ENCODE measurements at places on chromosomes 13 and 19.

DNA sequence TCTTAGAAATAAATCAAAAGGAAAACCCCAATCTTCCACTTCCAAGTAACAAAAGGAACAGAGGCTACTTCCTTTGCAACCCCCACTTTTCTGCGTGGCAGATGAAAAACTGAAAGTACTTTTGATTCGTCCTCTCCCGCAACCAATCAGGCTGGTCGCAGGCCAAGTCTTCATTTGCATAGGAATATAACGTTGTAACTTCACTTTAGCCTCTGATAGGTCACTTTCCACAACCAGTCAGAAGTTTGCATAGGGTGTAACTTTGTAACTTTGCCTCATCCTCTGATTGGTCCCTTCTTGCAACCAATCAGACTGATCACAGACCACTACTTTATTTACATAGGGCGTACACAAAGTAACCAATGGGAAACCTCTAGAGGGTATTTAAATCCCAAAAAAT lies 37.2 kb downstream of the TGDS start:
- no peak for DNase-seq

GRCh38 chr19:30446850-30447552 lies 74.8 kb downstream of the ZNF536 start:
- no peak for DNase-seq

DNA sequence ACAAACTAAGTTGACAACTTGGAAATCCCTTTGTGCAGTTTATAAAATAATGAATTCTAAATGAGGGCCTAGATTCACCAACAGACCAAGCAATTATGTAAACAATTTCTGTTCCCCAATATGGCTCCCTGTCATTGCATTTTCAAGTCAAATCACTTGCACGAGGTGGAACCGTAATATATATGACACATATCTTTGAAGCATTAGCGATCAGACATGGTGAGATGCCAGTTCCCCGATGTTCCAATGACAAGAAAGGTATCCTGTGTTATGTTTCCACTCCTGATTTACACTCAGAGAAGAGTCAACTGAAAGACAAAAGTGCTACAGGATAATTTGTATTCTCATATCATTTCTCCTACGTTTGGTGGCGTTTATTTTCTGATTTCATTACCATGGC lies 108.5 kb upstream of the TDRD3 start:
- DNase-seq, result no peak

- DNase-seq, result no peak
These were observed 3.2 kb downstream of the EPN1 start for GRCh38 chr19:55678121-55678671.

DNA sequence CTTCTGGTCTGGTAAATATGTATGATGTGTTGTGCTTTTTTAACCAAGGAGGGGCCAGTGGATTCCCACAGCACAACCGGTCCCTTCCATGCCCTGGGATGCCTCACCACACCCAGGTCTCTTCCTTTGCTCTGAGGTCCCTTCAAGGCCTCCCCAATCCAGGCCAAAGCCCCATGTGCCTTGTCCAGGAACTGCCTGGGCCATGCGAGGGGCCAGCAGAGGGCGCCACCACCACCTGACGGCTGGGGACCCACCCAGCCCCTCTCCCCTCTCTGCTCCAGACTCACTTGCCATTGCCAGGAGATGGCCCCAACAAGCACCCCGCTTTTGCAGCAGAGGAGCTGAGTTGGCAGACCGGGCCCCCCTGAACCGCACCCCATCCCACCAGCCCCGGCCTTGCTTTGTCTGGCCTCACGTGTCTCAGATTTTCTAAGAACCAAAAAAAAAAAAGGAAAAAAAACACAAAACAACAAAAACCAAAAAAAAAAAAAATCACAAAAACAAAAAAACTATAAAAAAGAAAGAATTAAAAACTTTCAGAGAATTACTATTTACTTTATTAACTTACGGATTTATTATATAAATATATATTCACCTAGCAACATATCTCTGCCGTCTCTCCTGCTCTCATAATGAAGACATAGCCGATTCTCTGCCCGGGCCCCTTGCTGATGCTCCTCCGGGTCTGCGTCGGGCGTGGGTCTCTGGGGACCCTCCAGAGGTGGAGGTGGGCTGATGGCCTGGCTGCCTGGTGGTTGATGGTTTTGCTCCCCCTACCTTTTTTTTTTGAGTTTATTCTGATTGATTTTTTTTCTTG lies 14.4 kb downstream of the CAPN12 start:
- peak; percentile 64 for DNase-seq

DNA sequence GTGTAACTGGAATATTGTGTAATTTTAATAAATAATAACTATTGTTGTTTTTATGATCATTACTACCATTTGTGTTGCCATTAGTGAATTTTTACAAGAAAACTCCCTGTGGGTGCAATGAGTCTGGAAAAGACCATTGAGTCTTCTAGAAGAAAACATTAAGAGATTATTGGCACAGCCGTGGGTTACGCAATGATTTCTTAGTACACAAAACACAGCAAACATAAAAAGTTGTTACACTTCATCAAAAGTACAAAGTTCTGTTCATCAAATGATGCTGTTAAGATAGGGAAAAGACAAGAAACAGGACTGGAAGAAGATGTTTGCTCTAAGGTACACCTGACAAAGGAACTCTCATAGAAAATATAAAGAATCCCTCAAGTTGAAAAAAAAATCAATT lies 41.6 kb downstream of the ZNF331 start:
- no peak for DNase-seq

DNA sequence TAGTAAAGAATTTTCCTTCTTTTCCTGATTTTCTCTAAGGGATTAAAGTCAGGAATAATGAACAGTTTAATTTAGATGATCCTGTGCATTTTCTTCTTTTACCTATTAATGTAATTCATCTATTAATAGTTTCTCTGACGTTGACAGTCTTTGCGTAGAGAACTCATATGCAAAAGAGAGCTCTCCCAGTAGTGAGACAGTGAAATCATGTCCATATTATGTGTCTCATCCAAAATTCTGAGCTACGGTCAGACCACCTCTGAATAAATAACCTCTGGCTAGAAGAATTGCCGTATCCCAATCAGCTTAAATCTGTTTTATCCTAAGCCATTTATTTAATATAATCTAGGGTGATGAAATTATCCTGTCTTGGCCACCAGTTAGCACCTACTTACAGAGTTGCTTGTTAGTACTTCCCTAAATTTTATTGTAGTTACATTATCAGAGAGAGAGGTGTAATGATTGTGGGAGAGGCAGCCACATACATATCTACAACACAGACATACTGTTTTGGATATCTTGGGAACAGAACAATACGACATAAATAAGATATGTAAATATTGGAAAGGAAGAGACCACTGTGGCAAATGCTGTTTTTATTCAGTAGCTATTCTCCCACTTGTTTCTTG lies 30.7 kb downstream of the PDS5B start:
- DNase-seq, result no peak

- no peak for DNase-seq
These were observed 747.2 kb downstream of the OLFM4 start for GRCh38 chr13:53775807-53776206.

DNA sequence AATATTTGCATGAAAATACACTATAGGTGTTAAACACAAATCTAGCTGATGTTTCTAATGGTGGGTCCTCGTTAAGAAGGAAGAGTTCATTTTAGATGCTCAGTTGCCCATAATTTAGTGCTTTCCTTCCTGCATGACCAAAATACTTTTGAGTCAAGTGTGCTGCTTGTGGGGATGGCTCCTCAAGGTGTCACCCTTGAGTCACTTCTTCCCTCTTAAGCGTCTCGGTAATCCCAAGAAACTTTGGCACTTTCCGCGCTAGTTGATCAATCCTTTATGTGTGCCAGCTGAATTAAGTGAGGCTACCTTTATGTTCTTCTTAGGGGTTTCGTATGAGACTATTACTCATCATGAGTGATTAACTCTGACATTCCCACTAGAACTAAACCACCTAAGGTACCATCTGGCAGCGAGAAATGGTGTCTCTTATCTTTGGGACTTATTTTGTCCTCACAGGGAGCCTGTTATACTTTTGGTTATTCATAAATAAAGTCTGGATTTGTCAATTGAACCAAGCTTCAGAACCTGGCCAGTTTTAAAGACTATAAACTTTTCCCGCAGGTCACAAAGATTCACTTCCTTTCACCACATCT lies 106.8 kb downstream of the NHLRC3 start:
- peak; percentile 51 for DNase-seq

- no peak for DNase-seq
These were observed 1707.6 kb upstream of the SLC10A2 start for GRCh38 chr13:104773775-104774174.

GRCh38 chr19:1851654-1852580 lies 3.6 kb upstream of the REXO1 start:
- DNase-seq, result no peak

DNA sequence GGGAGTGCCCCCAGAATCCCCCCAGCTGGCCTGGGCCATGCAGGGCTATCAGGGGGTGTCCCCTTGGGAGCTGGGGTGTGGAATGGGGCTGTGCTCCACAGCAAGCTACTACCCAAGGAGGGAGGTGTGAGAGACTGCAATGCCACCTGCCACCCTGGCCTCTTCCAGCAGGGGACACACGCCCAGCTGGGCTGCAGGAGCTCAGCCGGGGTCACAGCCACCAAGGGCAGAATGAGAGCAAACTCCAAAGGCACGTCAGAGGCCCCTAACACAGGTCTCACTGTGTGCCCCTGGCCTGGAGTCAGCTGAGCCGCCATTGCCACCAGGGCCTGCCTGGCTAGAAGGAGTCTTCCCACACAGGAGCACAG lies 55.5 kb downstream of the MLLT1 start:
- no peak for DNase-seq

- no peak for DNase-seq
These were observed 6.3 kb downstream of the IFI30 start for GRCh38 chr19:18179957-18180356.

DNA sequence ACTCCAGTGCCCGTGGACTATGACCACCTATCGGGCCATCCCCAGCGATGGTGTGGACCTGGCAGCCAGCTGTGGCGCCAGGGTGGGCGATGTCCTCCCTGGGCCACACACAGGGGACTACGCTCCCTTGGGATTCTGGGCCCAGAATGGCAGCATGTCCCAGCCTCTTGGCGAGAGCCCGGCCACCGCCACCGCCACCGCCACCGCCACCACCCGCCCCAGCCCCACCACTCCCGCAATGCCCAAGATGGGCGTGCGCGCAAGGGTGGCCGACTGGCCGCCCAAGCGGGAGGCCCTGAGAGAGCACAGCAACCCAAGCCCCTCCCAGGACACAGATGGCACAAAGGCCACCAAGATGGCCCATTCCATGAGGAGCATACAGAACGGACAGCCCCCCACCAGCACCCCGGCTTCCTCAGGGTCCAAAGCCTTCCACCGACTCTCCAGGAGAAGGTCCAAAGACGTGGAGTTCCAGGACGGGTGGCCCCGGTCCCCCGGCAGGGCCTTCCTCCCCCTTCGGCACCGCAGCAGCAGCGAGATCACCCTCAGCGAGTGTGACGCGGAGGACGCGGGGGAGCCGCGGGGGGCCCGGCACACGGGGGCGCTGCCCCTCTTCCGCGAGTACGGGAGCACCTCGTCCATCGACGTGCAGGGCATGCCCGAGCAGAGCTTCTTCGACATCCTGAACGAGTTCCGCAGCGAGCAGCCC lies 142.3 kb downstream of the DPF1 start:
- no peak for DNase-seq
